ENCODE measurements at places on chromosomes 12 and 14. TPM values are rescaled to one million over a fixed set of nuclear protein-coding genes. Genes with fewer than 3 reads are reported as not detected.

The PLA2G1B gene
- not detected for total RNA-seq

The AQP6 gene
- total RNA-seq: 0.26 TPM

The CLEC2A gene
- not detected for total RNA-seq

The TMCC3 gene
- total RNA-seq: 3.5 TPM

The MANSC4 gene
- not detected for total RNA-seq
